Forelimb muscle (tissue), 1 donor: ENCODE measurements at places on chromosomes 16 and 17. TPM values are rescaled to one million over a fixed set of nuclear protein-coding genes. Genes with fewer than 3 reads are reported as not detected.

DNA sequence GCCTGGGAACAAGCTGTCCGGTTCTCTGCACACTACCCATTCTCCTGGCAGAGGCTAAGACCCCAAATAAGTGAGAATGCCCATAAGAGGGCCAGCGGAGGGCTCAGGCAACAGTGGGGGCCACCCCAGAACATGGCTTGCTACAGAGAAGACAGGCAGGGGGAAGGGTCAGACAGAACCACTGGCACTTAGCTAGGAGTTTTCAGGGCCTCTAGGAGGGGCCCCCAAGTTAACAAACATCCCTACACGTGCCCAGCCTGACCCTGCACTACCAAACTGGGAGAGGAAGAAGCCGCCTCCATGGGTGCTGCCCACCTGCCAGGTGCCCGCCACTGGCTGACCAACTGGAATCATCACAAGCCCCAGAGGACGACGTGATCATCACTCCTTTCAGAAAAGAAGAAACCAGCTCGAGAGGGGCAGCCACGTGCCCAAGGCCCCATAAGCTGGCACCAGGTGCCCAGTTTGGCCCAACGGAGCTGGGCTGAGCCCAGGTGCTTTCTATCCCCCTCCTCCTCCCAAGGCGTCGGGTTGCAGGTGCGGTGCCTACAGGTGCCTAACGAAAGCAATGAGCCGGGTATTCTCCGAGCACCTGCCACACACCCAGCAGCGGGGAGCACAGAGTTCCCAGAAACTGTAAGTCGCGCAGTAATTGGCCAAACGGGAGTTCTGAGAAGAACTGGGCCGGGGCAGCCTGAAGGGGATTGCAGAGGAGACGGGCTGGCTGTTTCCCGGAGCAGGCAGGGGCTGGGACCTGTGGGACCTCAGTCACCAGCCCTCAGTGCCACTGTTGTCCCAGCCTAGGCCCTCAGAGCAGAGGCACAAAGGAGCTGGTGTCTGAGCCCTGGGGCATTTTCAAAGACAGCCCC, 13.2 kb downstream of the RPH3AL start:
- no peak for DNase-seq

- no peak for DNase-seq
These were observed 27.1 kb downstream of the ZNF652 start for GRCh38 chr17:49334744-49335512.

- no peak for DNase-seq
These were observed 44.7 kb downstream of the TMEM132E start for GRCh38 chr17:34623856-34624766.

NLK gene
- polyA plus RNA-seq = 8.4 TPM

- no peak for DNase-seq
These were observed 172.7 kb downstream of the ANKFN1 start for GRCh38 chr17:56326001-56326359.

DBF4B gene
- 8.2 TPM for polyA plus RNA-seq

DNA sequence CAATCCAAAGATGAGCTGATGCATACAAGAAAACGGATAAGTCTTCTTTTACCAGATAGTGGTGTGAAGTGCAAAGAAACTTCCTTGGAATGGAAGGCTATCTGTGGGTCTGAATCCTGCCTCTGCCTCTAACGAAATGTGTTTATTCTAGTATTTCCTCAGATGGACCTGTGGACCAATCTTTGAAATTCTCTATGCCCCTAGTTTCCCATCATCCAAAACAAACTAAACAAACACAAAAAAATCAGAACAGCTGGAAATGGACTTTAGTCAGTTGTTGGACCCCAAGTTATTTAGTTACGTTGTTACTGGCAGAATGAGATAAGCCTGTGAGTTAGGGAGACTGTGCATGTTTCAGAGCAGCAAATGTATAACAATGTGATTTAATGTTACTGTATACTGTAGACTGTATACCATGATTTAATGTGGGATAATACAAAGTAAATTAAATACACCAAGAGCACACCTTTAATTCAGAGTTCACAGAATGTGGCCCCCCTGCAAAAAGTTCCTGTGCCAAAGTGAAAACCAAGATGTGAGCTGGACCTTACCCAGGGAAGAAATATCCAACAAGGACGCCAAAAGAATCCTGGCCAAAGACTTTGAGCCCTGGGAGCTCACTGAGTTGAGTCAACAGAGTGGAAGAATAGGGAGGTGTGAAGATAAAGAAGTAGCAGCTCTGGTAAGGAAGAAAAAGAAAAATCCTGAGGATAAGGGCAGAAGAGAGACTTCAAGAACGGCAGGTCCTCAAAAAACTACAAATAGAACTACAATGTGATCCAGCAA, 255.2 kb downstream of the CNTNAP4 start:
- DNase-seq = no peak

GRCh38 chr17:9028202-9028987, 7.1 kb downstream of the NTN1 start:
- DNase-seq = peak; percentile 55

GRCh38 chr17:60525328-60525684, 736 bp downstream of the APPBP2 start:
- no peak for DNase-seq

DNA sequence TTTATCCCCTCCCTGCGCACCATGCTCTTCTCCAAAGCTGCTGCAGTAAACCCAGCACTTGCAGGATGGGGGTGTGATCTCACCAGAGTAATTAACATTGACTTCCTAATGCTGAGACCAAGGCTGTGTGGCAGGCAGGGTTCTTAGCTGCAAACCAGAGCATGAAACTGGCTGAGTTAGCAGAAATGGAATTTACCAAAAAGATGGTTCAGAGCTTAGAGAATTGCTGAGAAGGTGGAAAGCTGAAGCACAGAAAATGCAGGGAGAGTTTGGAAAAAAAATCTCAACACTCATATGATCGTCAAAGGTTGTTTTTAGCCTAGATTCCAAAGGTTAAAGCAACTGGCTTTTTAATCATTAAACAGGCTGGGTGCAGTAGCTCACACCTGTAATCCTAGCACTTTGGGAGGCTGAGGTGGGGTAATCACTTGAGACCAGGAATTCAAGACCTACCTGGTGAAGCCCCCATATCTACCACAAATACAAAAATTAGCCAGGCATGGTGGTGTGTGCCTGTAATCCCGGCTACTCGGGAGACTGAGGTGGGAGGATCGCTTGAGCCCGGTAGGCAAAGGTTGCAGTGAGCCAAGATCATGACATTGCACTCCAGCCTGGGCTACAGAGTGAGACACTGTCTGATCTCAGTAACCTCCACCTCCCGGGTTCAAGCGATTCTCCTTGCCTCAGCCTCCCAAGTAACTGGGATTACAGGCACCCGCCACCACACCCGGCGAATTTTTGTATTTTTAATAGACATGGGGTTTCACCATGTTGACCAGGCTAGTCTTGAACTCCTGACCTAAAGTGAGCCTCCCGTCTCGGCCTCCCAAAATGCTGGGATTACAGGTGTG, 6.0 kb upstream of the TXNDC11 start:
- DNase-seq = no peak

DNA sequence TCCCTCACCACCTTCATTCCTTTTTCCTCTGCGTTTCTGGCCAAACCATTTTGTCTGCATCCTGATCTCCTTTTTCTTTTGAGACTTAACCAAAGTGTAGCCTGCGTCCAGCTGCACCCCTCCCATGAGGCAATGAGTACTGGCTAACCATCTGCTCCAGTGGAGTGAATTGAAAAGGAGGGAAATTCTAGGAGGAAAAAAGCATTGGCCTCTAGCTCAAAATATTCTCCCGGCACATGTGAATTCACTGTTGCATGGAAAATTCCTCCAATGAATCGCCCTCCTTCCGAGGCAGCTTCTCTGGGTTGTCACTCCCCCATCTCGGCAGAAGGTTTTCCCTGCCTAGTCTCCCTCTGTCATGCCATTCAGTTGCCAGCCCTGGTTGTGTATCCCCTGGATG, 5.6 kb downstream of the RAP1GAP2 start:
- DNase-seq = no peak

DNA sequence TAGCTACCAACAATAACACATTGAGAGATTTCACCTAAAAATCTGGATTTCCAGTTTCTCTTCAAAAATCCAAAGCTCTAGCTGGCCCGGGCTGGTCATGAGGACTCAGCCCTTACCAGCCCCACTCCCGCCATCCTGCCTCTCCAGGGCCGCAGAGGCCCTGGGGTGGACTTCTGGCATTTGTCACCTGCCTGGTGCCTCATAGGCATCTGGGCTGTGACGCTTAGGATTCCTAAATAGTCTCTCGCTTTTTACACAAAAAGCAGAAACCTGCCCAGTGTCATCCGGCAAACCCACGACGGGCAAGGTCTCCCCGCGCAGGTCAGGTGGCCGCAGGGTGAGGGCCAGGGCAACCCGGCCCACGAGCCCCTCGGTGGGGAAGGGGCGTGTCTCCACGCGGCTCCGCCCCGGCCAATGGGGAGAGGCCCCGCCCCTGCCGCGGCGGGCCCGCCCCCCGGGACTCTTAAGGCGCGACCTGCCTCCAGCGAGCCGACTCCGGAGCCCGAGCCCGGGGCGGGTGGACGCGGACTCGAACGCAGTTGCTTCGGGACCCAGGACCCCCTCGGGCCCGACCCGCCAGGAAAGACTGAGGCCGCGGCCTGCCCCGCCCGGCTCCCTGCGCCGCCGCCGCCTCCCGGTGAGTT, at the start of gene VASN:
Gene VASN (plus strand): TSS at position 492 of the 644 bp plus-strand sequence. CDS start 9,030 bp downstream, outside the sequence.
- peak; percentile 44 for DNase-seq

GRCh38 chr16:62583414-62583813, 547.2 kb upstream of the CDH8 start:
- no peak for DNase-seq

DNA sequence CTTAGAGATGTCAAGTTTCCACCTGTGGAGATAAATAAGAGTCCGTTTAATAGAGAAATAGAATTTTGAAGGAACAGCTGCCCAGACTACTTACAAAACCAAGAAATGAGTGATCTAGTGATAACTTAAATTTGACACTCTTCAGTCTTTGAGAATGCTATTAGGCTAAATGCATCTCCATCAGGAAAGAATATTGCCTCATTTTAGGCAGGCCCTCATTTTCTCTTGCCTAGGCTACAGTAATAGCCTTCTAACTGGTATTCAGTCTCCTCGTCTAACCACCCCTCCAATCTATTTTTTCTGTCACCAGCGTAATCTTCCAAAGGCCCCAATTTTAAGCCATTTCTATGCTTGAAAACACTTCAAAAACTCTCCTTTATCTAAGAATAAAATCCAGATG, 537.8 kb upstream of the CA10 start:
- DNase-seq = no peak
